GM23338 (cell line): ENCODE measurements at places on chromosomes 3 and 15. TPM values are rescaled to one million over a fixed set of nuclear protein-coding genes. Genes with fewer than 3 reads are reported as not detected.
A peak's percentile ranks its signal among the peaks of the same experiment; 100 is the strongest.

The CNTN4 gene
- total RNA-seq, result 1.1 and 4.0 TPM in 2 replicates

The LDHAL6B gene
- total RNA-seq, result not detected in 2 replicates

The SLC9A9 gene
- total RNA-seq, result 0.93 and 1.6 TPM in 2 replicates

The DAZL gene
- total RNA-seq, result 5.3 and 5.9 TPM in 2 replicates

The COL6A6 gene
- 0.04 and 0.07 TPM in 2 replicates for total RNA-seq

The SLC9C1 gene
- 0.97 and 1.7 TPM in 2 replicates for total RNA-seq

The CPB1 gene
- not detected in 2 replicates for total RNA-seq

The ROPN1 gene
- 0.27 TPM in 1 of 2 replicates, not detected in the other for total RNA-seq

The GOLGA6L10 gene
- 0.07 TPM in 1 of 2 replicates, not detected in the other for total RNA-seq

The SLC24A5 gene
- not detected in 2 replicates for total RNA-seq

The ATP8B4 gene
- total RNA-seq, result 0.24 and 4.5 TPM in 2 replicates

The MUC4 gene
- total RNA-seq, result 1.3 and 1.6 TPM in 2 replicates

The ZNF385D gene
- total RNA-seq, result 2.4 and 2.7 TPM in 2 replicates

DNA sequence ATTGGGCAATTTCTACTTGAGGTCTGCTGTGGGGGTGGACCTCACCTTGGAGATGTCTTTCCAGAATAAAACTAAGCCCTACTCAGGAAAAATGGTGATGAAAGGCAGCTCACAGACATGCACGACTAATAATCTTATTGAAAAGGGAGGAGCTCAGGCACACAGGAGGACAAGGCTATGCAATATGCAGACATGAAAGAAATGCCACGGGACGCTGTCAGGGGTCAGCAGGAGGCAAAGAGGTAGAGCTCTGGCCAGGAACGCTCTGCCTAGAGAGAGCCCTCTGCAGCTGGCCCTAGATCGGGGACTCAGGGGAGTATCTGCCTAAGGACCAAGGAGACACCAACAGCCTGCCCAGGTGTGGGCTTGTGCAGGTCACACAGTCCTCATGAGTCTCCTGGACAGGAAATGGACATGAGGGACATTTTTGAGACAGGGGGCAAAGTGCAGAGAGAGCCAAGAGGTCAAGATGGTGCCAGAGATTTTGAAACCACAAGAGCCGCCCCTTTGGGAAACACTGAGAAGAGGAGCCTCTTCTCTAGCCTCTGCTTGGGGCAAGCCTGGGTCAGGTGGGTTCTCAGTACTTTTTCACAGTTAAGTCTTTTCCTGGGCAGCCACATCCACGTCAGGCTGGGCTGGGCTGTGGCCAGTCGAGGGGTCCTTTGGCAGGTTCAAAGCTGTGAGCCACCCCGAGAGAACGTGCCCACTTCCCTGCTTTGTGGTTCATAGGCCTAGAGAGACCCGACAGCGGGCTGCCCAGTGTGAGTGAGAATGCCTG is 23.2 kb downstream of the EAF1 start:
- DNase-seq, result no peak

DNA sequence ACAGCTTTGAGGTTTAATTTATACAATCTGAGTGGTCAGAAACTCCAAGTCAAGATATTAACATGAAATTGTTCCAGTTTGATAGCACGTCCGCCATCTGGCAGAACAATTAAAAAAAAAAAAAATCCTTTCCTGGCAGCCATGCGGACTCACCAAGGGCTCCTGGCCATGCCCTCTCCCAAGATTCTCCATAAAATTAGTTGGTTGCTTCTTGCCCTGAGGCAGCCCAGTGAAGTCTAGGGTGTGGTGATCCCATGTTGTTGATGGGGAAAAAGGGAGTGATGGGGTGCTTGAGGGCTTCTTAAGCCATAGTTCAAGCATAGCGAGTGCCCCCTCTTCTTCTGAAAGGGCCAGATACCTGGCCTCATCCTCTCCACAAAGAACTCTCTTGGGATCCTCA is 81.7 kb upstream of the CCNL1 start:
- no peak for DNase-seq

DNA sequence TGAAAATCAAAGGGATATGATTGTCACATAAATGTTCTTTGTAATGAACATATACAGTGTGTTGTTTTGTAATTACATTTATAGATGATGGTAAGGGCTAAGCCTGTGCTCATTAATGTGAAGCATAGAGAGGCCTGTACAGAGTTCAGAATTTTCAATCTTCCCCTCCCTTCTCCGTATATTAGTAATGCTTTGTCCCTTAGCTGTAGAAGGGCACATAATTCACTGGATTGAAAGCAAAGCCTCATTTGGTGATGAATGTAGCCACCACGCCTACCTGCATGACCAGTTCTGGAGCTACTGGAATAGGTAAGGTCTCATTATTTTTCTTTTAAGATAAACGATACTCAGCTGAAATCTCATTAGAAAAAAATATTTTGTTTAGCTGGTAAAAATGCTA is 130.2 kb downstream of the CDIN1 start:
- DNase-seq, result no peak

- peak; percentile 52 for DNase-seq
Measured at GRCh38 chr15:101256757-101257156, 4.9 kb upstream of the CHSY1 start.

GRCh38 chr15:59051873-59052861 is 52.8 kb upstream of the CCNB2 start:
- no peak for DNase-seq

DNA sequence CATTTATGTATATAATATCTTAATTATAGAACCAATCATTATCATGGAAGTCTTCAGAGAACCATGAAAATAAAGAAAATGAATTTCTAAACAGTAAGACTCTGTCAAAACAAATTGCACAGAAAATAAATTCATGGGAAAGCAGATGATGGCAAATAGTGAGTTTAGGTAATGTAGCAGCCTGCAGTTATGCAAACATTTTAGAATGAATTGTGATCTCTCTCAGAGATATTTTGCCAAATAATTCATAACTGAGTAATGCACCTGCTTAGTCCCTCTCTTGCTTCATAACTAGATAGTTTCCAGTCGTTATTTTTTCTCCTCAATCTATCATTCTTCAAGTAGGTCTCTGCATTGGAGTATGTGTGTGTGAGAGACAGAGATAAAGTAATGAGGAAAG is 492.7 kb upstream of the THBS1 start:
- DNase-seq, result no peak

DNA sequence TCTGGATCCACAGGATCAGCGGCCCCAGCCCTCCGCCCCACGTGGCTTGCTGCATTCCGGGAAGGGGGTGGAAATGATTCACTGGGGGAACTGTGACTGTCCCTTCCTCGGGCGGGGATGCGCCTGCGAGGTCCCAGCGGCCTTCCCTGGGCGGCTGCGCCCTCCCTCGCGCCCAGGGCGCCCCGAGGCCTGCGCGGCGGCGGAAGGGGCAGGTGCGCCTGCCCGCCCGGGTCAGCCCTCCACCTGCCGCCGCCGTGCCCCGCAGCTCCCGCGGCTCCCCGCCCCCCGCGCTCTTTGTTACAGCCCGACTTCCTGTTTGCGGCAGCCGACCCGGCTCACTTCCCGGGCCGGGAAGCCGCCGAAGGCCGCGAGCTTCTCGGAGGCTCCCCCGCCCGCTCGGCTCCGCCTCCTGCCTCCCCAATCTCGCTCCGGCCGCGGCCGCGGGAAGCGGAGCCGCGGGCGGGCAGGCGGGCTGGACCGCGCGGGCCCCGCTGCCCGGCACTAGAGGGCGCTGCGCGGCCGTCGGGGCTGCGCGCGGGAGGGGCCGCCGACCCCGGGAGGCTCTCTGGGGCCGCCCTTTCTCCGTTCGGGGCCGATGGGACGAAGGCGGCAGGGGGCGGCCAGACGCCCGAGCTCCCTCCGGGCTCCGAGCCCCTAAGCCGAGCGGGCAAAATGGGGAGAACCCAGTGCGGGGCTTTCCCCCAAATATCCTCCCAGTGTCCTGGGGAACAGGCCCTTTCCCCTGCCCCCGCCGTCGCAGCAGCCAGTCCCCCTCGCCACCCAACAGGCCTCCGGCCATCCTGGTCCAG is 11.5 kb upstream of the CHAC1 start:
- DNase-seq, result peak; percentile 94

DNA sequence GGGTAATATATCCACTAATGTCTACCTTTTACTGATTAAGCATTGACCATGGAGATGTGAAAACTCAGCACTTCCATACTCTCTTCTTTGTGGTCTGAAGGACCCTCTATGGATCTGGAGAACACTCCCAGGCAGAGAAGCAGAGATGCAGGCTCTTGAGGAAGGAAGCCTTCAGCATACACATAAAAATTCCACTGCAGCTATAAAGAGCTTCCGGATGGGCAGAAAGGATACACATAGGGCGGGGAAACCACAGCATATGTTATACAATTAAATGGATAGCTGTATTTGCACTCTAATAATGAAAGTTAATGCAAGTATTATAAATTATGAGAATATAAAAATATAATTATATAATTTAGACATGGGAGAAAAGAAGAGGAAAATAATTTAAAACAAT is 1258.2 kb upstream of the ALCAM start:
- no peak for DNase-seq

GRCh38 chr3:114058646-114059045 is 2.1 kb downstream of the QTRT2 start:
- no peak for DNase-seq

- DNase-seq, result no peak
Measured at GRCh38 chr3:179168918-179169317, 20.8 kb downstream of the PIK3CA start.

GRCh38 chr3:153080778-153081240 is 81.2 kb upstream of the RAP2B start:
- no peak for DNase-seq

DNA sequence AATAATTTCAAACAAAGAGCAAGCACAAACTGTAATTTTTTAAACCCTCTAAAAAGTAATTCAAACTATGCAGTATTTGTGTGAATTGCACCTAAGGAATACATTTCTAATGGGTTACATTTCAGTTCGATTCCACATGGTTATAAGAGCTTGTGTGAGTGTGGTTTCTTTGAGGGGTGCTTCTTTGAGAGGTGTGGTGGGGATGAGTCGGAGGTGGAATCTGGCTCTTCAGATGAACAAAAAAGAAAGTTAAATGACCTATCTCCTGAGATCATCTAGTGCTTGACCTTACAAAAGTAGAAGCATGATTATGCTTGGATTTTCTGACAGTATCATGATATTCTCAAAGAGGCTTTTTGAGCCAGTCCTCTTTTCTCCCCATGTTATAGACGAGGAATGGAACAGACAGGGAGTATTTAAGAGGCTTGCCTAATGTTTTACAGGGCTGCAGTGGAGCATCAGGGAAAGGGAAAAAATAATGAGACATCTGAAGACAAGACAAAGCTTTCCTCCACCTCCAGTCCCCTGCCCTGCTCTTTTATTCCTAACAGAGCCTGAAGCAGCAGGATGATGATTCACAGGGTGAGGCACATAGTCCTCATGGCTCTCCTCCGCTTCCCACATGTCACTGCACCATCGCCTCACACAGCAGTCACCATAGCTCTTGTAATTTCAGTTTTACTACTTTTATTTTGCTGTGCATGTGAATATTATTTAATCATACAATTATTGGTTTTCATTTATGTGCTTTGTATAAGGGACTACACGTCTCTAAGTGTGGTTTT is 82.0 kb downstream of the LYSMD4 start:
- no peak for DNase-seq

DNA sequence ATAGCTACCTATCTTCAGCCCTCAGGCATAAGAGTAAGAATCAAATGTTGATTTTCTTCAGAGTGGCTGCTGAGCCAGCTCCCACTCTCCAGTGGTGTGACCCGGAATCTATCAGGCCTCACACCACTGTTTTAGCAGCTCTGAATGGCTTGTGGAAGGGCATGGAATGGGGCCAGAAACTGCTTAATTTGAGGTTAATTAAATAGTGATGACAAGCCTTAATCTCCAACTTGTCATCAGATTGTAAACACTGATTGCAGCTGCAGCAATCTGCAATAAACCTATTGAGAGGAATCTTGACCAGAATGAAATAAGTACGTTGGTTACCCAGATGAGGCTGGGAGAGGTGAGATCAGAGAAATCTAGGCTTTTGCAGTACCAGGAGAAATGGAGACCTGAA is 317.4 kb downstream of the FHIT start:
- DNase-seq, result no peak

- DNase-seq, result peak; percentile 97
Measured at GRCh38 chr3:170584585-170585007, 1.3 kb downstream of the SLC7A14 start.

- no peak for DNase-seq
Measured at GRCh38 chr15:89128320-89129122, 40.3 kb downstream of the ABHD2 start.

DNA sequence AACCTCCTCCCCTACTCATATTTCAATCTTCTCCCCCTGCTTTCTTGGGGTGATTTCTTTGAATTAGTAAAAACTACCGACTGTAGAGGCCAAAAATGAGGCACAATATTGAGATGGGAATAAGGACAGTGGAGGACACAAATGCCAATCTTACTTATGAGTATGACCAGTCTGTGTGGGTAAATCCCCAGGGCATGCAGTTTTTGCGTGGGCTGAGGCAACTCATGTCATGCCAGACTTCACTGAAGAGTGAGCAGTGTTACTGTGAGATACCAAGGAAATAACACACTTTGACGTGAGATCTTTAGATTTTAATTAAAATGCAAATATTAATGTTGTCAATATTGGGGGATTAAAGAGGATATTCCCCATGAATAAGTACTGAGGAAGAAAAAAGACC is 254.3 kb upstream of the ICE2 start:
- no peak for DNase-seq

GRCh38 chr3:193270451-193270850 is 29.4 kb downstream of the PLAAT1 start:
- no peak for DNase-seq

- peak; percentile 67 for DNase-seq
Measured at GRCh38 chr15:55694652-55695150, 48.3 kb downstream of the PRTG start.

- no peak for DNase-seq
Measured at GRCh38 chr3:79976466-79976865, 208.7 kb upstream of the ROBO1 start.

DNA sequence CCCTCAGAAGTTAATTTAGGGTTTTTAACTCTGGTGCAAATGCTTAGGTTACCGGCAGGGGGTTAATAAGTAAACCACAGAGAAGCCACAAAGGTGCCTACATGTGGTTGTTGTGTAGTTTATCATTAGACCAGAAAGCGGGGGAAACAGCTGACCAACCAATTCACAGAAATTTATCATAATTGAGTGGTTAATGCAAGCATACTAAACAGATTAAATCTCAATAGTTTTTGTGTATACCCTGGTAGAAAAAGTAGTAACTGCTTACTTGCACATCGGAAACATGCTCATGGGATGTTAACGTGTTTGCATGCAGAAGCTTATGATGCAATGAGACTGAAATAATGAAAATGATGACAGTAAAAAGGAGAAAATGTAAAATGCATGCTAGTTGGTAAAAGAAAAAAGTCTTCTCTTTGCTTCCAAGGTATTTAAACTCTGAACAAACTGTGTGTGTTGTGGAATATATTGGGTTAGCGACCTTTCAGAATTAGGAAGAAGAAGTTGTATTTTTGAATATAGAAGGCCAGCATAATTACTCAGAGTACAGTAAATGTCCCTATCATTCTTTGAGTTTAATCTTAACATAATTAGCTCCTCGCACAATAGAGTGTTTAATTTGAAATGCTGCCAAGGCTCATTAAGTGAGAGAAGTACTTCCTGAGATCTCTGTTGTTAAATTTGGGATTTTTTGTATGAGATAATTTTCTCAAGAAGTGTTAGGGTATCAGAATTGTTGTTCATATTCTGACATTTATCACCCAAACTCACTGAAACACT is 316.2 kb downstream of the PTPRG start:
- DNase-seq, result peak; percentile 52

- DNase-seq, result no peak
Measured at GRCh38 chr3:188633206-188633605, 479.2 kb downstream of the LPP start.

- DNase-seq, result no peak
Measured at GRCh38 chr3:72932416-72932815, 44.6 kb downstream of the GXYLT2 start.

GRCh38 chr3:167813169-167814123 is 77.9 kb downstream of the SERPINI1 start:
- no peak for DNase-seq

- DNase-seq, result peak; percentile 83
Measured at GRCh38 chr3:127396473-127396872, 108.6 kb upstream of the PRR20G start.
